ENCODE measurements at places on chromosomes 11 and 22.

- no peak for DNase-seq
Observed at GRCh38 chr11:34827228-34827627, 89.0 kb downstream of the APIP start.

DNA sequence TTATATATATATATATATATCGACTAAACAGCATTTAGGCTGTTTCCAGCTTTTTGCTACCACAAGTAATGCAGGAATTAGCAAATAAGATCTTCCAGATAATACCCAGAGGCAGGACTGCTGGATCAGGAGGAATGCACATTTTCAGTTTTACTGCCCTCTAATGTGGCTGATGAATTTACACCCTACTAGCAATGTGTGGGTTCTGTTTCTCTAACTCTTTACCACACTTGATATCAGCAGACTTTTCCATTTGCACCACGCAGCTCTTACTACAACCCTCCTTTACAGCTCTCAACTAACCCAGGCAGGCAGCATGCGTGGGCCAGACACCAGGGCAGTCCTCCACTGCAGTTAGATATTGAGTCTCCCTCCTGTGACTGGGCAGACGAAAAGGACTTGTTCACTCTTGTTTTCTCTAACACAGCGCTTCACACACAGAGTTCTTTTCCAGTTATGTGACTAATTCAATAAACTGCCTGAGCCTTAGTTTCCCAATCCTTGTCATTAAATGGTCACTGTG, 67.7 kb downstream of the IGLL5 start:
- DNase-seq, result no peak

DNA sequence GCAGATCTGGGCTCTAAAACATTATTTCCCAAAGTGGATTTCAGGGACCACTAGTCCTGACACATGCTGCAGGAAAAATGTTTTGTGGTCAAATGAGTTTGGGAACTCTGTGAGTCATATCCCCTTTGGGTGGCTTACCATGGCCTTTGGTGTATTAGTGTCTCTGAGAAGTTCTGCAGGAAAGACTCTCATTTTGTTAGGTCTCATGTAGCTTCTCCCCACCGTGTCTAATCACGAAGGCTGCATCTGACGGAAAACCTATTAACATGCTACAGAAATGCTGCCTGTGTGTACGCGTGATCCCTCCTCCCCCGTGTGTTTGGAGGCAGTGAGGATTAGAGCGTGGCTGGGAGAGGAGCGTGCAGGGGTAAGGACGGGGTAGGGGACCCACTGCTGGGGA, 191.7 kb downstream of the ST3GAL4 start:
- no peak for DNase-seq

- no peak for DNase-seq
Observed at GRCh38 chr11:98289617-98290263, 731.0 kb upstream of the CNTN5 start.

DNA sequence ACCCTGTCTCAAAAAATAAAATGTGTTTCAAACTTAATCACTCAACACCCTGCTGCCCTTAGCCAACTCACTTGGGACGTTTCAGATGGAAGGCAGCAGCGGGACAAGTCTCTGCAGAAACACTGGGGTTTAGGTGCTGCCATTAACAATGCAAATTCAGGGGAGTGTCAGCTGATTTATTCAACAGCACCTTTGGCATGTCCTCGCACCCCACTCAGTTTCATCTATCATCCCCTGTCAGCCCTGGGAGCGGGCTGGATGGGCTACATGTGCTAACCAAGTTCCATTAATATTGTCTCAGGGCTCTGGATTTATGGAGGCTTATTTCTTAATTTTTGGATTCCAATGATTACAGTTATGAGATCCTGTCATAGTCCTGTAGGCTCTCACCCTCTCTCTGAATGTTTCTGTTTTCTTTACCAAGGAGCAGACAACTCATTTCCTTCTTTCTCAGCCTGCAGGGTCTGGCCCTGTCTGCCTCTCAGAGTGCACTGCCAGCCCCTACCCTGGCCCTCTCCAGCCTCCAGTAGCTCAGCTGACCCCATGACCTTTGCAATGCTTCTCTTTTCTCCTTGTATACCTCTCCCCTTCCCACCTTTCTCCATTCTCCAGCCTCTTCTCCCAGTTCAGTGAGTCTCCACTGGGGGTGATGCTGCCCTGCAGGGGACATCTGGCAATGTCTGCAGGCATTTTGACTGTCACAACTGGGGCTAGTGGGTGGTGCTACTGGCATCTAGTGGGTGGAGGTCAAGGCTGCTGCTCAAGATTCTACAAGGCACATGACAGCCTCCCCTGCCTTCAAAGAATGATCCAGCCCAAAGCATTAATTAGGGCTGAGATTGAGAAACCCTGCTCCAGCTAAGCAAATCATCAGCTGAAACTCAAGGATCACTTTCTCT, 79.0 kb downstream of the APIP start:
- DNase-seq, result no peak

- no peak for DNase-seq
Observed at GRCh38 chr11:32426192-32426591, 9.1 kb downstream of the WT1 start.
